K562 (cell line): ENCODE measurements at places on chromosomes 3 and 15. TPM values are rescaled to one million over a fixed set of nuclear protein-coding genes. Genes with fewer than 3 reads are reported as not detected.

DLEC1 gene
- 0.02 TPM in 1 of 2 replicates, not detected in the other for total RNA-seq

COPS2 gene
- 106 and 107 TPM in 2 replicates for total RNA-seq

KLHL6 gene
- total RNA-seq = 1.4 and 2.1 TPM in 2 replicates

ALDH1L1 gene
- 0.60 and 1.5 TPM in 2 replicates for total RNA-seq

AGBL1 gene
- not detected in 2 replicates for total RNA-seq
